Esophagus (tissue), 2 donors: ENCODE measurements at places on chromosomes 7 and 10. TPM values are rescaled to one million over a fixed set of nuclear protein-coding genes. Genes with fewer than 3 reads are reported as not detected.

The SPDYE2B gene
- not detected for polyA plus RNA-seq

The TMEM196 gene
- polyA plus RNA-seq, result not detected

The VSTM2A gene
- not detected for polyA plus RNA-seq

The CALN1 gene
- polyA plus RNA-seq, result 0.01 TPM
